Fibroblast of skin of left biceps (primary cell): ENCODE measurements at places on chromosomes 16 and 17.

- DNase-seq = no peak
Observed at GRCh38 chr16:16100631-16101030, 122.7 kb downstream of the ABCC6 start.

DNA sequence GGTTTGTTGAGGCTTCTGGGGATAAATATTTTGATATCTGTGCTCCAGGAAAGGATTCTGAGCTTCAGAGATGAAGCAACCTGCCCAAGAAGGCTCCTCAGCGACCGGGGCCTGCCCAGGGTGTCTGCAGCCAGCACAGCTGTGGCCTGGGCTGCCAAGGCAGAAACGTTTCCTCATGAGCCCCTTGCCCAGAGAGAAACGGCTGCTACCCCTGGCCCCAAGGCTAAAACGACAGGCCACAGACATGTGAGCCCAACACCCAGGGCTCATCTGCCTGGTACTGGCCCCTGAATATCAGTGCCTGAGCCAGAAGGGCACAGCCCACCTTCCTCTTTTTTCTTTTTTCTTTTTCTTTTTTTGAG, 45.4 kb upstream of the RASD1 start:
- DNase-seq = no peak

DNA sequence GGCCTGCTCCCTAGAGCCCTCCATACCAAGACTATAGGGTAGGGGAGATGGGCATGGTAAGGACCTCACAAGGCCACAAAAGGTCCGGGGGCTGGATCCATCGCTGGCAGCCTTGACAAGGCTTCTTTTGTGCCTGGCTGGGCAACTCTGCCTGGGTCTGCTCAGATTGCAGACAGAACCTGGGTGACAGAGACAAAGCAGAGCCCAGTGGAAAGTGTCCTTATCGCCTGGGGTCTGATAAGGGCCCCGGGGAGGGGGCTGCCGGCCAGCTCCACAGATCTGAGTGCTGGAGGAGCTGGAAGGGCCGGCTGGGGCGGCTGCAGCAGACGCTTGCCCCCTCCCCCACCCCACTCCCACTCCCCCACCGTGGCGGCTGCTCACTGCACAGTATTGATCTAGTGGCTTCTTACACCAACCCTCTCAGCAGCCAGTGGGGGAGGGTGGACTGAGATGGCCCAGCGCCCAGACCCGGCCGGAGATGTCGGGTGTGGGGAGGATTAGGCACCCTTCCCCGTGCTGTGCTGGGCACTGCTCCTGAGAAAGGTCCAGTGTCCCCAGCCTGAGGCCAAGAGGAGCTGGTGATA, 7.2 kb downstream of the MMP15 start:
- DNase-seq = no peak

DNA sequence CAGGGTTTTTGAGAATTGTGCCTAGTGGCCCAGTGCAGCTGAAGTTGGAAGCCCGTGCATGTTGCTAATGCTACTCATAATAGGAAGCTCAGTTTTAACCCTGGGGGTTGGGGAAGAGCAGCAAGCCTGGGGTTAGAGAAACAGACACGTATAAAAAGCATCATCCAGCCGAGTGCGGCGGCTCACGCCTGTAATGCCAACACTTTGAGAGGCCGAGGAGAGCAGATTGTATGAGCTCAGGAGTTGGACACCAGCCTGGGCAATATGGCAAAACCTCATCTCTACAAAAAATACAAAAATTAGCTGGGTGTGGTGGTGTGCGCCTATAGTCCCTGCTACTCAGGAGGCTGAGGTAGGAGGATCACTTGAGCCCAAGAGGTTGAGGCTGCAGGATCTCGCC, 2.3 kb upstream of the CLUH start:
- no peak for DNase-seq

DNA sequence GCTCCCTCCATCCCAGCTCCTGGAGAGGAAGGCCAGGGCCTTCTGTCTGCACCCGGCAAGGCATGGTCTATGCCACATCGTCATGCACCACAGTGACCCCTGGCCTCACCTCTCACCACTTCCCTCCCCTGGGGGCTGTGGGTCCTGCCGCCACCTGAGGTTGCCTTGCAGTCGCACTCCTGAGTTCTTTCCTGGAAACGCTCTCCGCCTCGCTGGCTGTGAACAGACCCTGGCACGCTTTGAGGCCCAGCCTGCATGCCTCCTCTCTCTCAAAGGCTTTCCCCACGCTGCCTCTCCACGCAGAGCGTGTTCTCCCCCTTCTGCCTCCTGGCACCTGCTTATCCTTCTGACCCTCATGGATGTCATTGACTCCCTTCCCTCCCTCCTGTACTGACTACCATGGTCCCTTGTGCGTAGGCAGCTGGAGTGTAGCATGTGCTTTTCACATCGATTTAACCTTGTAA, 45.4 kb downstream of the SEC14L1 start:
- no peak for DNase-seq

DNA sequence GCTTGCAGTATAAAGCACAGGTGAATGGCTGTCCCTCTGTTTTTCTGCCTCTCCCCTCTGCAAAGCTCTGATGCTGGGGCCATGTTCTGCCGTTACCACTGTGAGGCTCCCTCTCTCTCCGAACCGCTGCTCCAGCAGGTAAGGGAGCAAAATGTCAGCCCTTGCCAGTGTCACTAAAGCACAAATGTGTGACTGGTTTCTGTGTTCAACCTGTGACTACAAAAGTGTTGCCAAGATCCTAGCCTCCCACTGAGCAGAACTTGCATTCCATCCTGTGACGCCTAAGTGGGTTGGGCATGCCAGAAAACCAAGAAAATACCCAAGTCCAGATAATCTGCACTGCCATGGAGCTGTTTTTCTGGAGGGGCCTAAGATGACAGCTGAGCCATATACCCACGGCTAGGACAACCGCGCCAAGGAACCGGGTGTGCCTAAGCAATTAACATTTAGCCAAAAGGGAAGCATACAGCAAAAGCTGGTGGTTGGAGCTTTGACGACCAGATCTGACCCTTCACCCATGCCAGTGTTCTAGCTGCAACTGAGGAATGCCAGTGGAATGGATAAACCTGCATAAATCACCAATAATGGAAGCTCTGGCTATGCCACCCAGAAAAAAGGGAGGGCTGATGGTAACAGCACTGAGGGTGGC, 35.0 kb downstream of the PSME3IP1 start:
- no peak for DNase-seq

- no peak for DNase-seq
Observed at GRCh38 chr16:87836346-87836843, 32.9 kb downstream of the SLC7A5 start.

- DNase-seq = no peak
Observed at GRCh38 chr16:63315229-63315628, 1279.0 kb upstream of the CDH8 start.

DNA sequence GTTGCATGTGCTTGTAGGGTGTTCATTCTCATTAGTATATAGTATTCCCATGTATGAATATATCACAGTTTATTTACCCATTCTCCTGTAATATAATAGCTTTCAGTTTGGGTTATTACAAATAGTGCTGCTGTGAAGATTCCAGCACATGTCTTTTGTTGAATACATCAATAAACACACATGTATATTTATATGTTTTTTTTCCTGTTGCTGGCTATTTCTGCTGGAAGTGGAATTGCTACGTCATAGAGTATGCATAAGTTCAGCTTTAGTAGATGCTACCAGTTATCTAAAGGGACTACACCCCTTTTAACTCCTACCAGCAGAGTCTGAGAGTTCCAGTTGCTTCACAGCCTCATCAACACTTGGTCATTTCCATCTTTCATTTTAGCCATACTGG, 52.3 kb upstream of the SCNN1B start:
- DNase-seq = no peak

DNA sequence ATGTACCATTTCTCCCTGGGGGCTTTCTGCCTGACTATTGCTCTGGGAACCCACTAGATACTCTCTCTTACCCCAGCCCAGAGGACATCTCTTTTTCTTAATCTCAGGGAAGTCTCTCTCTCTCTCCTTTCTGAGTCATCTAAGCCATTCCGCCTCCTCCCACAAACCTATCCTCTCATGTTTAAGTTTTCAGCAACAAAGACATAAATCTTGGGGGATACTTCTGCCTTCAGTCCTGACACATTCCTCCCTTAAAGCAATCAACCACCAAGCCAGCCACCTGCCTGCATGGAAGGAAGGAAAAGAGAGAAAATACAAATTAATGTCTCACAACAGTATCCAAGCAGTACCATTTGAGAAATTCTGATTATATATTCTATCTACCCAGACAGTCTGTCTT, 128.8 kb downstream of the HS3ST2 start:
- DNase-seq = no peak

- no peak for DNase-seq
Observed at GRCh38 chr17:80110927-80111701, 9.7 kb downstream of the GAA start.

DNA sequence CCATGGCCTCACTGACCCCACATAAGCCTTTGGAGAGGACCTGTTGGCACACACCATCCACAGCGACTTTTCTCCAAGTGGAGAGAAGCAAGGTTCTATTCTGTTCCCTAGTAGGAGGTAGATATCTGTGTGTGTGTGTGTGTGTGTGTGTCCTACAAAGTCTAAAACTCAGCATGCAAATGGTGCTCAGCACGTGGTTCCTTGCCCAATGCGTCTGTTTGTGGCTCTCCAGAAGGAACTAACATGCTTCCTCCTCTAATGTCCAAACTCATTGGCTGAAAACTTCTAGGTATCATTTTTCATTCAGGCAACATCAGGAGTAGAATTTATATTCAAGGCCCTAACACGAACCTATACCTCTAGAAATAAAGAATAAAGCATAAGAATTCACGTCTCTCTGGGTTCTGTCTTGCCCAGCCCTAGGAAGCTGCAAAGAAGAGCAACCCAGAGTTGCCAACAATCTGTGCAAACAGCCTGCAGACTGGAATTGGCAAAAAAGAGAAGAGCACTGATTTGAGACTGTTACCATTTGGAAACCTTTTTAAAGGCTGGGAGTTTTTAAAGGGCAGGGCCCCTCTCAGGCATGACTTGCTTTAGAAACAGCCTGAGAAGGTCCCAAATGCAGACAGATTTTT, 25.5 kb downstream of the MAP3K14 start:
- no peak for DNase-seq

DNA sequence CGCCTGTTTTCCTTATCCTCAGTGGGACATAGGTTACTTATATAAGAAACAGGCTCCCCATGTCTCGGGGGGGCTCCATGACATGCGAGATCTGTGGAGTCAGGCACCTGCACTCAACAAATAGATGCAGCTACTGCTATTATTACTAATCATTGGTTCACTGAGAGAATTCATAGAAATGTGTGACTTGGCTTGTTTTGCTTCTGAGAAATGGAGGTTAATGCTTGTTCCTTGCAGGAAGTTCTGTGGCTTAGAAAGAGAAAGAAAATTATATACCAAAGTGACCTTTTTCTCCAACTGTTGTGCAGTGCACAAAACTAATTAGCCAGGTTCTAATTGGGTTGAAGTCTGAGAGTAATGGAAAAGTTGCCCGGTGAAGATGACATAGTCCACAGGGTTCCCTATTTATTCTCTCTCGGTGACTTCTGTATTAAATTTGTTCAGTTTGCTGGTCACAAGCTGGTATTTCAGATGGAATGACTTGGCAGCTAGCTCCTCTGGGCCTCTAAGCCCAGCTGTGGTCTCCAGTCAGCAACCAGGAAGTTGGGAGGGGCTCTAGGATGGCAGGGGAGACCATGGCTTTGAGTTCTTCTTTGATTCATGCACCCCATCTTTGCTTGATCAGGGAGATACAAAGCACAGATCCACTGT, 17.6 kb upstream of the MAF start:
- no peak for DNase-seq

- DNase-seq = peak; percentile 85
Observed at GRCh38 chr17:3667366-3668278, 756 bp downstream of the TAX1BP3 start.

DNA sequence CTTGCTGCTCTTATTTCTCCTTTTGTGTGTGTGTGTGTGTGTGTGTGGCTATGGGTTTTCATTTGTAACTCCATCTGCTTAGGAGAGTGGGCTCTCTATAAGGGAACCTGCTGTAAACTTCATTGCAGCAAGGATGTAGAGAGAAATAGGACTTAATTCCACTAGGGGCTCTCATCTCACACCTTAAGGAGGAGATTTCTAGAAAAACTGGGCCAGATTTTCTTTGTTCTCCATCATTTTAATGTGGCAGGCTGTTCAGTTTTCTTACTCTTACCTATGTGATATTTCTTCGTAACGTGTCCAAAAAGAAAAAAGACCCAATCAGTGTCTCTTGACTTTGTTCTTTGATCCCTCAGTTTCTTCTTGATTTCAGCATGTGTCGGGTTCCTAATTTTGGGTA, 4.5 kb upstream of the CASC3 start:
- no peak for DNase-seq

DNA sequence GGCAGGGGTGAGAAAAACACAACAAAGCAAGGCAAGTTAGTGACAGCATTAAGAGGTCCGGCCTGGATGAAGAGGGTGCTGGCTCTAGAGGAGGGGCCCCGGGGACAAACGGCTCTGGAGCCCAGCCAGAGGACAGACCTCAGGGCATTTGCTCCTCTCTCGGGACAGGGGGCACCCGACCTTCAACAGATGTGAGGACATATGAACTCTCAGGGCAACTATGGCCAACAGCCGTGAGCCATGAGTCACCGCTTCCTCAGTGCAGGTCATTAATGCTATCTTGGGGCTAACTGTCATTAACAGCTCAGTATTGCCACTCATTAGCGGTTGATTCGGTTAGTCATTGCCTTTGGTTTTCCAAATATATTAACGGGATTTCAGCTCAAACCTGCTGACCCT, 9.7 kb upstream of the ARL5C start:
- DNase-seq = no peak

DNA sequence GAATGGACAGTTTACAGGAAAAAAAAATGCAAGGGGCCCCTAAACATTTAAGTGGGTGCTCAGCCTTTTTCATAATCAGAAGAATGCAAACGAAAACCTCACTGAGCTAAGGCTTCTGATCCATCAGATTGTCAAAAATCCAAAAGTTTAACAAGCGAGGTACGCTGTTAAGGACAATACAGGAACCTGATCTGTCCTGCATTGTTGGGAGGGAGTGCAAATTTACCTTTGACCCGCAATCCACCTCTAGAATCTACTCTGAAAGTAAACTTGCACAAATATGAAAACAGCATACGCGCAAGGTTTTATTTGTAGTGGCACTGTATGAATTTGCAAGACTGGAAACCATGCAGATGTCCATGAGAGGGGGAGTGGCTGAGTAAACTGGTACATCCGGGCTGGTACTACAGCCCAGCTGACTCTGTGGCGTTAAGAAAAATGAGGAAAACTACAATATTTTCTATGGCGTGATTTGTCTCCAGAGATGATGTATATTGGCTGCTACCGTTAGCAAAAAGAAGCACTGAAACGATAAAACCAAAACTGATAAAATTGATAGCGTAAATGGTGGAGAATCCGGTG, 28.8 kb upstream of the ST6GALNAC1 start:
- no peak for DNase-seq

GRCh38 chr16:28062261-28062846, 1.2 kb downstream of the GSG1L start:
- DNase-seq = no peak
